ENCODE measurements at places on chromosomes 11 and 22.

GRCh38 chr11:75919525-75919924 lies 104.5 kb downstream of the UVRAG start:
- no peak for DNase-seq

- DNase-seq: no peak
These were observed 647.2 kb downstream of the NELL1 start for GRCh38 chr11:21316591-21316990.

GRCh38 chr11:105618343-105618955 lies 8.6 kb downstream of the GRIA4 start:
- DNase-seq: no peak

DNA sequence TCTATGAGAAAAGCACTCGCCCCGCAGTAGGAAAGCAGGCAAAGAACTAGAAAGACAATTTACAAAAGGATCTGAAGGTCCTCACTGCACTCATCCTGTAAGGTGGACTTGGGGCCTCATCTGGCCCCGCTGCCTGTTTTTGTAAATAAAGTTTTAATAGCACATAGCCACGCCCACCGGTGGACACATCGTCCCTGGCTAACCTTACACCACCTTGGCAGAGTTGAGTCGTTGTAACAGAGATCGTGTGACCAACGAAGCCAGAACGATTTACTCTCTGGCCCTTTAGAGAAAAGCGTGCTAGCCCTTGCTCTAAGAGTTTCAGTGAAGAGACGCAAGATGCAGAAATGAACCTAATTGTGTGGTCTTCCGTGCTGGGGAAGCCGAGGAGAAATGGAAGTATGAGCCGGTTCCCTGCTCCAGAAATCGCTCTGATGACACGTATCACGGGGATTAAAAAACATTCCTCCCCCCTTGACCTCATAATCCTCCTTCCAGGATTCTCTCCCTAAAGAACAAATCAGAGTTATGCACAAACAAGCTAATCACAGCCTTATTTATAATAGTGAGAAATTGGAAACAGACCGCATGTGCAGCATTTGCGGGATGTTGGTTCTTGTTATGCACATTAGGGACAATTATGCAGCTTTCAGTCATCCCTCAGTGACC lies 80.1 kb downstream of the CDKN1C start:
- no peak for DNase-seq

- DNase-seq: no peak
These were observed 30.8 kb upstream of the GLYAT start for GRCh38 chr11:58762284-58763119.

DNA sequence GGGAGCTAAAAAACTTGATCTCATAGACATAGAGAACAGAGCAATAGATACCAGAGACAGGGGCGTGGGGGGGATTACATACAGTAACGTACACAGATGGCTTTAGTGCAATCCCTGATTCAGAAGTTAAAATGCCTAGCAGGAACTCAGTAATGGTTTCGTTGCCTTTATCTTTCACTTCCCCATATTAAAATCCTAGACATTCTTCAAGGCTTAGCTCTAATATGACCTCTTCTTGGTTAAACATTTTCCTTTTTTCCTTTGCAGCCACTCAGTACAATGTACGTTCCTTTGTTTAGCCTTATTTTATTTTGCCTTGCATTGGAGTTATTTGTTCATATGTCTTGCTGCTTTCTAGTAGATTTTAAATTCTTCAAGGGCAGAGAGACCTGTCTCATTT lies 104.9 kb downstream of the C11orf87 start:
- no peak for DNase-seq

DNA sequence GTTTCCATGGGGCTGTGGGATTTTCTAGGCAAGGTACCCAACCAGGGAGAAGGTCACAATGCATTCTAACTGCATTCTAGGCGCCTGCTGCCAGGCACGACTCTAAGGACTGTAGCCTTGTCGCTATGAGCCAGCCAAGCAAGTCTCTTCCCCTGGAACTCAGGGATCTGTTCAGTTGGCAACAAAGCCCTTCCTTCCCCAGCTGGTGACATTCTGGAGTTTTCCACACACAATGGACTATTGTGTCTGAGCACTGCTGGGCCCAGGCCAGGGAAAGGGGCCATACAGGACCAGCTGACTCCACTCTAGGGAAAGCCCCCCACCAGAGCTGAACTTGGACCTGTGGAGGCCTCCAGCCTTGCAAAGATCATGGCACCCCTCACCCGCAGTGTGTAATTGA lies 116.8 kb downstream of the RRAS2 start:
- no peak for DNase-seq

Data from stimulated activated CD4-positive, alpha-beta T cell treated with anti-CD3 and anti-CD28 coated beads, Interleukin-15, amount 100 ng/mL, for 1 hour (primary cell).